ENCODE measurements at places on chromosomes 5 and 9. TPM values are rescaled to one million over a fixed set of nuclear protein-coding genes. Genes with fewer than 3 reads are reported as not detected.

SWI5 gene
- 37.4 TPM for total RNA-seq

SMIM32 gene
- not detected for total RNA-seq

NPDC1 gene
- 58.3 TPM for total RNA-seq

ZBTB43 gene
- total RNA-seq, result 11.8 TPM

PTPRD gene
- 25.8 TPM for total RNA-seq

SH3TC2 gene
- 7.9 TPM for total RNA-seq

CCNI2 gene
- 1.6 TPM for total RNA-seq

C5orf46 gene
- total RNA-seq, result 1.4 TPM

PCSK1 gene
- not detected for total RNA-seq

SLC31A1 gene
- 20.9 TPM for total RNA-seq

PGM5 gene
- 0.79 TPM for total RNA-seq

- DNase-seq, result no peak
Measured at GRCh38 chr5:74816875-74817274, 49.3 kb downstream of the FAM169A start.

GRCh38 chr9:133987446-133987788 lies 4.7 kb downstream of the VAV2 start:
- DNase-seq, result no peak

DNA sequence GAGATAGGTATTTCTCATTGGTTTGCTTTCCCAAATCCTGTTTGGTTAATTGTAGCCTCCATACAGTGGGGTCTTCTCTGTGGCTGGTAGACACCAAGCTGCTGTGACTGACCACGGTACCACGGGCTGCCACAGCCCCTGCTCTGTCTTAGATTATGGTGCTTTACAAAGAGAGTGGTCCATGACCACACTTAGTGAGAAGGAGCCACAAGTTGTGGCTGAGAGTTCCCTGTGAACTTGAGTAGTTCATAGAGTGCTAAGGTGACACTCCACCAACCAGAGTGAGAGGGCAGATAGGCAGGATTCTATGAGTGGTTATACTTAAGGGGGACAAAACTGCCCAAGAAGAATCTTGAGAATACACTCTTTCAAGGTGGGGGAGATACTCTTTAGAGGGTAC lies 25.8 kb upstream of the ZBTB34 start:
- DNase-seq, result no peak

GRCh38 chr5:113050721-113051382 lies 74.3 kb downstream of the DCP2 start:
- DNase-seq, result no peak

DNA sequence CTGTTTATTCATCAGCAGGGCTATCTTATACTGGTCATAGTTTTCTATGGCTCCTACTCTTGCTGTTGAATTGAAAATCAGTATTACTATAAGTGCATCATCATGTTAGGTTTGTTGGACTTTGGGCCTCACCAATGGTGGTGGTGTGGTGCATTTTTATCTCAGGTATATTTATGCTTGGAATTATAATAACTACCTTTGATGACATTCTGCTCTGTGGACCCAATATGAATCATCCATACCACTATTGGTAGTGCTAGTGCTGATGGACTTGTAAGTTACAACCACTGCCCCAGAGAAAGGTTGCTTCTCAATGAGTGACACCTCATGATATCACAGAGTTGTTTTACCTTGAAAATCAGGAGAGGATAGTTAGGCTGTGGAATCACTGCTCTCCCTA lies 28.0 kb downstream of the IL9 start:
- DNase-seq, result no peak

DNA sequence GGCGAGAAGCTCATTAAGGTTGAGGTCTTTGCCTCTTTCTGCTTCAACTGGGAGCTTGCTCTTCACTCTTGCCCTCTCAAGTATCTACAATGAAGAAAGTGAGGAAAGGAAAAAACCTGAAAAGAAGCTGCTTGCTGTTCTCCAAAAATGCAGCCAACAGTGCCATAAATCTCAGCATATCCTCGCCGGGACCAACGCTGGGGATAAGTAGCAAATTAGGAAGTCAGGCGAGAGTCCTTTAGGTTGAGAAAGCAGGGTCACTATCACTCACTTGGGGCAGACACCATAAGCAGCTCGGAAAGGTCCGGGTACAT lies 399 bp downstream of the NUP155 start:
- no peak for DNase-seq

GRCh38 chr5:113075019-113075418 lies 98.4 kb downstream of the DCP2 start:
- no peak for DNase-seq

- DNase-seq, result peak; percentile 5
Measured at GRCh38 chr5:22560147-22560546, 293.0 kb downstream of the CDH12 start.

DNA sequence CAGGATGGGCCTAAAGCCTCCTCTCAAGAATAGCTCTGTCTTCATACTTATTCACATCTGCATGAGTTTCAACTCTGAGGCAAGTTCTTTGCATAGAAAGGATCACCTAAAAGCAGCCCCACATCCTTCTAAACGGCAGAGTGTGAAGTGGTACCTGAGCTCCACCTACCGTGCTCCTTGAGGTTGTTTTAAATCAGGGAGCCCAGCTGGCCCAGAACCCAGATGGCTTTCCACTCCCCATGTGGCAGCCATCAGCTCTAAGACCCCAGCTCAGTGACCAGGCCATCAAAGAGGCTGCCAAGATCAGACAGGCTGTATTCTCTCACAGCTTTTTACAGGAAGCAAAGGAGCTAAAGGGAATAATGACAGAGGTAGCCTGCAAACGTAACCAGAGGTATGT lies 299.3 kb downstream of the RASEF start:
- no peak for DNase-seq

DNA sequence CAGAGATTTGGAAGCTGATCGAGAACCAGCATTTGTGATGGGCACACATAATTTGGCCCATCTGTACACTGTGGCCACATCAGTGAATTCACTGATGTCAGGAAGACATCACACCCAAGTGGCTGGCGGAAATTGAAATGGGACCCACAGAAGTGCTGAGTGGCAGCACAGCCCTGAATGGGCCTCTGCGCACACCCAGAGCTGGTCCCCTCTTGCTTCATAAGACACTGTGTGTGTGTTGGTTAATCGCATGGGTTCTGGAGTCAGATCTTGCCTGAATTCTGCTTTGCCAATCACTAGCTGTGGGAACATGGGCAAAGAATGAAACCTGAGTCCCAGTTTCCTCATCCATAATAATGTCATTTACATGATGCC lies 72.2 kb downstream of the PCSK5 start:
- no peak for DNase-seq

GRCh38 chr9:19022206-19022605 lies 10.8 kb downstream of the SAXO1 start:
- DNase-seq, result no peak

DNA sequence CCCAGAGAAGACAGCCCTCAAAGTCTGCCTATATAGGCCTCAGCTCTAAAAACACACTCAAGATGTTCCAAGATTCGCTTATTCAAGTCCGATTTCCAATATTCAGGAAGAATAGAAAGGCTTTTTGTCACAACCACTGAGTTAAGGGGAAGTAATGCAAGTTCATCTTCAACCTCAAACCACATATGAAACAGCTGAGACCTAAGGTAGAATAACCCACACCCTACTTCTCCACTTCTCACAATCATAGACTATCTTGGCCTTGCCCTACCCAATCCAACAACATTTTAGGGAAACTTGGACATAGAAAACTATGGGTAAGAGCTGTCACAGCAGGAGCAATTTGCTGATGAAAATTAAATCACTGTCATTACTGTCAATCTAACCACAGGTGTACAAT lies 152.0 kb upstream of the LRRTM2 start:
- no peak for DNase-seq

- no peak for DNase-seq
Measured at GRCh38 chr5:40206030-40206429, 473.7 kb upstream of the PTGER4 start.

DNA sequence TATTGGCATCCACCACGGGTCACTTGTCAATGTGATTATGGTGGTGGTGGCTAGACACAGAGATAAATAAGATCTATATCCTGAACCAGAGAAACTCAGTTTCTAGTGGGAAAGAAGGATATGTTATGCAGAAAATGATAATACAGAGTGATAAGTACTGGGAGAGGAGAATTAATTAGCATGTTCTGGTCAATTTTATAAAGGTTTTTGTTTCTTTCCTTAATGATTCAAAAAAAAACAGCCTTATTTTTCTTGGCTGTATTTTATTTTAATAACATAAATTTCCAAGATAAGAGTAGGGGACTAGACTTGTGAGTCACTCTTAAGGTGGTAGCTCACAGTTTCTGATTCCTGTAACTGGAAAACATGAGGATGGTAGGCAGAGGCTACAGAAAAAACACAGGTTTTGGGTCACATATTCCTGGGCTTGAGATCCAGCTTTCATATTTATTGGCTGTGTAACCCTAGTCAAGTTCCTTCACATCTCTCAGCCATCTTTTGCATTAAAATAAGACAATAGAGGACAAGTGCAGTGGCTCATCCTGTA lies 350.3 kb upstream of the RPS23 start:
- DNase-seq, result no peak

DNA sequence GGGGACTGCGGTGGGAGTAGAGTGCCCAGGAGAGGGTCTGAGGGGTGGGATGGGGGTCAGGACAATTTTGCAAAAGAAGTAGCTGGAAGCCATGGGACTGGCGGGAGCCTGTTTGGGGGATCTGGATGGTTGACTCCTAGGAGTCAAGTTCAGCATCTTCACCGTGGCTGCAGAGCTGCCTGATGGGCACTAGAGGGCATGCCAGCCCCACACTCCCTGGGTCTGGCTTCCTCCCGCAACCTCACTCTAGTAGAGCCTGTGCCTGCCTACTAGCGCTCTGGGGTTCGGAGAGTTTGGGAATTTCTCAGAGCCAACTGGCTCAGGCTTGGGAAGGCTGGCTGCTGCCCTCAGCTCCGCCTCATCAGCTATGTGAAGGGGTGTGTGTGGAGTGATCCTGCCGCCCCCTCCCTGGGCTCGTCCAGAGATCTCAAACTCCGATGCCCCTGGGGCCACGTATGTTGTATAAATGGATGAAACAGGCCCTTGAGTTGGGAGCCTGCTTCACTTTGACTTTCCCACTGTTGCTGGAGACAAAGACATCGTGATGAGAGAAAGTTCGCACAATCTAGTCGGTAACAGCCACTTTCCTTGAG lies 10.8 kb downstream of the TSPAN17 start:
- DNase-seq, result no peak

DNA sequence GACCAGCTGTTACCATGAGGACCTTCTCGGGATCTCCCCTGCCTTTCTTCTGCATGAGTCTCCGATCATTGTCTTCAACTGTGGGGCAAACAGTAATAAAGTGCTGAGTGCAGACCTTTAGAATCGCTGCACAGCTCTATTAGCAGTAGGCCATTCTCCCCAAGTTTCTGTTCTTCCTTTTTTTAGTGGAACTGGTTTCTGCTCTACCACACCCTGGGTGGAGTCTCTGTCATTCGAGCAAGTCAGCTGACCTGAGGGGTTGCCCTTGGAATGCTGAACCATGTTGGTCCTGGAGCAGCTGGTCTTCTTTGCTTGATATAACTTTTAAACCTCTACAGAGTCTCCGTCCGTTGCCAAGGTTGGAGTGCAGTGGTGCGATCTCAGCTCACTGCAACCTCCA lies 33.4 kb upstream of the GNPDA1 start:
- no peak for DNase-seq

DNA sequence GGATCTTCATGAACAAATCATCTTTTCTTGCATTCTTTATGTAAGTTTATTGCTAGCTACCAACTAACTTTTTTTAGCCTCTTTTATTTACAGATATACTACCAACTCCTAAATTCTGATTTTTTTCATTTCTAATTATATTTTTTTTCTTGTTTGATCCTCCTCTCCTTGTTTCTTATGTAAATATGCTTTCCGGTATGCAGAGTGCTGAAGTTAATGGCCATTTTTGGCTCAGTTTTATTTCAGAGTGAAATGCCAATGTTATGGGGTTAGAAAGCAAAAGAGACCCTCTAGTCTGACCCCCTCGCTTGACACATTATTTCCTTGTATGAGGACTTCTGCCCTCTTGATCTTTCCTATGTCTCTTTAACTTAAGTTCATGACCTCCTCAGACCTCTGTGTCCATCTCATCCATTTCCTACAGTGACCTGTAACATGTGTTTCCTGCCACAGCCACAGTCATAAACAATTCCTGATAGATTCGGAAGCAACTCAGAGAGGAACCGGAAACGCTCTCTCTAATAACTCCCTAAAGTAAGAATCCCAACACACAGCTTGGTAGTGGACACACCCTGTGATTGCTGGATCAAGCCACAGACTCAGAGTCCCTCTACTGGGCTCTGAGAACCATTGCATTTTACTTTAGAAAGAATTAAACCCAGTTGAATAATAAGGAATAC lies 42.9 kb upstream of the AFAP1L1 start:
- peak; percentile 28 for DNase-seq

- no peak for DNase-seq
Measured at GRCh38 chr5:149040421-149040820, 22.4 kb downstream of the SH3TC2 start.

DNA sequence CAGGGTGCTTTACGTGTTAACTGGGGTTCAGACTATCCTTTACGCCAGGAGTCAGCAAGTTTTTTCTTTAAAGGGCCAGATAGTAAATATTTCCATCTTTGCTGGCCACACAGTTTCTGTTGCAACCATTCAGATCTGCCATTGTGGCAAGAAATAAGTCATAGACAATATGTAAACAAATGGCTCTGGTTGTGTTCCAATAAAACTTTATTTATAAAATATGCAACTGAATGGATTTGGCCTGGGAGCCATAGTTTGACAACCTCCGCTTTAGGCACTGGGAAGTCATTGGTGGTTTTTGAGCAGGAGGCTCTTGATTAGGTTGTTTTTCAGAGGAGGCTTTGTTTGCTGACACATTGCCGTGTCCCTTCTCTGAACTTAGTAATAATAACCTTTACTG lies 90.7 kb downstream of the INSYN2B start:
- DNase-seq, result no peak

DNA sequence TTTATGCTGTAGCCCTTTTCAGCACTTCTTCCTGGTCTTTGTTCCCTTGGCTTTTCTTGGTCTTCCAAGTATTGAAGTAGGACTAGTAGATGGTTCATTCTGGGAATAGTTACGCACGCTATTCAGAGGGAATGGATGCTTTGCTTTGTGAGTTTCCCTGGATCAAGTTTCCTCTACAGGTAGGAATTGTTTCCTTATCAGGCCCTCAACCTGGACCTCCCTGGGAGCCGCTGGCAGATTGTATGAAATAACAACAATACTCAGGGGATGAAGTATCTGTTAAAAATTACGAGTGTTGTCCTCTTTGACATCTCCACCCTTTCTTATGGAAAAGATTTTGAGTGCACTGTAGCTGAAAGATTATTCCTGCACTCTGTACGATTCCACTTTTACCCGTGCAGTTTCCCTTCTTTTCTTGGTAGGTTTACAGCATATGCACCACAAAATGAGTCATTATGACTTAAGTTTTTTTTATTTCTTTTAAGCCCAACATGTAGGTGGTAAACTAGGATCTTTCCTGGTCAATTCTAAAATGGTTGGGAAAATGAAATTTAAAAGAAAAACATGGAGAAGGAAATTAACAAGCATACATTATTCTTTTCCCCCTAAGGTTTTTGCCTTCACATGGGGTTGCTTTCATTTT lies 57.9 kb downstream of the ARHGAP26 start:
- no peak for DNase-seq

DNA sequence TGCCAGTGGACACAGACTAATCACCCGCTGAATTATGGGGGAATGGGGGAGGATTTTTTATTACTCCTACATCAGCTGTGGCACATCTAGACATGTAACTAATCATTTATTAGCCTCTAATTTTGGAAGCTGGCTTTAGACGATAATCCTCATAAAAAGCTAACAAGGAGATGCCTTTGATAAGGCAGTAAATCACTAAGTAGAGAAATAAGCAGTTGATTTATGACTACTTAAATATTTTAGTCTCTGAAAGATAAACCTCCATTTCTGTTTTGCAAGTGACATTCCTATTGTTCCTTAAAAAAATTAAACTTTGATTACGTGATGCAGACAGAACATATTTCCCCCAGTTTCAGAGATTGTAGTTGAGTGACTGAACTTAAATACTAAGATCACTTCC lies 206.4 kb upstream of the CDKN2B start:
- DNase-seq, result no peak

All from kidney epithelial cell (primary cell).